ENCODE measurements at places on chromosomes 5 and 9.

DNA sequence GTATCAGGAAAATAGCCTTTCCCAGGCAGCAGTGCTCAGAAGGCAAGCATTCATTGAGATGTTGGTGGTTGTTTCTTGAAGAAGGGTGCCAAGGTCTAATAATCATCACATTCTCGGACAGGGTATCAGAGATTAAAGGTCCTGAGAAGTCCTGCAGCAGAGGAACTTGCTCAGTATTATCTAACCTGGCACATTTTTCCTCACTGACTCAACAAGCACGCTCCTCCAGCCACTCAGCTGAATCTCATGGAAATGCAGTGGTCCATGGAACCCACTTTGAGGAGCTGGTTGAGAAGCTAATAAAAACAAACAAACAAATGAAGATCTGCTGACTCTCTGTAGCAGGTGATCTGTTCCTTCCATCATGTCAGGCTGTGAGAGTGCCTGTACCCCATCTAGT lies 35.3 kb upstream of the ICE1 start:
- DNase-seq: no peak

DNA sequence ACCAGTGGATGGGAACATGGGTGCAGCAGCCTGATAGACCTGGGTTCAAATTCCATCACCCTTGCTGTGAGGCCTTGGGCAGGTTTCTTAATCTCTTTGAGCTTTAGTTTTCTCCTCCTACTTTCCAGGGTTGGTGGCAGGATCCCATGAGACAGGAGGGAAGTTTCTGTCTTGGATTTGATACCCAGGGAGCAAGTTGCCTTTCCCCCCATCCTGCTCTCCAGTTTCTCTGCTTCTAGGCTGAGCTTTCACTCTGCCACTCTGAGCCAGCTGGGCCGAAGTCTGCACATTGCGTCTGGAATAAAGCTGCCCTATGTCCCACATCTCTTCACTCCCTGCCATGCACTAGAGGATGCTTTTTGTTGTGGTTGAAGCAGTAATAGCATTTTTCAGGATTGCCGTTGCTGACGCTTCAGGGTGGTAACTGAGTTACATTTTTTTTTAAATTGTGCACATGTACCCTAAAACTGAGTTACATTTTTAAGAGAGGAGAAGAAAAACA lies 40.5 kb upstream of the ANGPTL2 start:
- no peak for DNase-seq

DNA sequence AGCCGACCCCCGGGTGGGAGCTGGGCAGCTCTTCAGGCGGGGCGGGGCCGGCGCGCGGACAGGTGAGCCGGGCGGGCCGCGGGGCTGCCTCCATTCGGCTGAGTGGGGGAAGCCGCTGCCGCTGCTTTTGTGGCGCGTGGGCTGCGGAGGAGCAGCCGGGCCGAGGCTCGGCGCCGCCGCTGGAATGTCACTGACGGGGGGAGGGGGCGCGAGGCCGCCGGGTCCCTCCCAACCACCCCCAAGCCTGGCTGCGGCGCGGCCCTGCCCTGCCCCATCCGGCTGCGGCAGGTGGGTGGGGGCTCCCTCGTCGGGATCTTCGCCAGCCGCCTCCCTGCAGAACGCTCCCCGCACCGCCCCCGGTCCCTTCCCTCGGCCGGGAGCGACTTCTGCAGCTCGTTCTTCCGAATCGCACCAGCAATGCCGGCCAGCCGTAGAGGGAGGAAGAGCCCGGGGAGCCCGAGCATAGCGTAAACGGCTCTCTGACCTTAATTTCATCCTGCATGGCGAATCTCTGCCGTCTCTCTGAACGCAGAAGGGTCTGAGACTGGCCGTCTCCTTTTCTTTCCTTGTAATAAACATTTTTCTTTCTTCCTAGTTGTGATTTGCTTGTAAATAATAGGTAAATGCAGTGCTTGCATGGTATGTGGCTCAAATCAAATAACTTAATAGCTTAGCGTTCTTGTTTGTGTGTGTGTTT lies 505 bp downstream of the SPTAN1 start:
- DNase-seq: peak; percentile 49

- peak; percentile 73 for DNase-seq
Measured at GRCh38 chr9:4741365-4742089, 525 bp upstream of the AK3 start.

DNA sequence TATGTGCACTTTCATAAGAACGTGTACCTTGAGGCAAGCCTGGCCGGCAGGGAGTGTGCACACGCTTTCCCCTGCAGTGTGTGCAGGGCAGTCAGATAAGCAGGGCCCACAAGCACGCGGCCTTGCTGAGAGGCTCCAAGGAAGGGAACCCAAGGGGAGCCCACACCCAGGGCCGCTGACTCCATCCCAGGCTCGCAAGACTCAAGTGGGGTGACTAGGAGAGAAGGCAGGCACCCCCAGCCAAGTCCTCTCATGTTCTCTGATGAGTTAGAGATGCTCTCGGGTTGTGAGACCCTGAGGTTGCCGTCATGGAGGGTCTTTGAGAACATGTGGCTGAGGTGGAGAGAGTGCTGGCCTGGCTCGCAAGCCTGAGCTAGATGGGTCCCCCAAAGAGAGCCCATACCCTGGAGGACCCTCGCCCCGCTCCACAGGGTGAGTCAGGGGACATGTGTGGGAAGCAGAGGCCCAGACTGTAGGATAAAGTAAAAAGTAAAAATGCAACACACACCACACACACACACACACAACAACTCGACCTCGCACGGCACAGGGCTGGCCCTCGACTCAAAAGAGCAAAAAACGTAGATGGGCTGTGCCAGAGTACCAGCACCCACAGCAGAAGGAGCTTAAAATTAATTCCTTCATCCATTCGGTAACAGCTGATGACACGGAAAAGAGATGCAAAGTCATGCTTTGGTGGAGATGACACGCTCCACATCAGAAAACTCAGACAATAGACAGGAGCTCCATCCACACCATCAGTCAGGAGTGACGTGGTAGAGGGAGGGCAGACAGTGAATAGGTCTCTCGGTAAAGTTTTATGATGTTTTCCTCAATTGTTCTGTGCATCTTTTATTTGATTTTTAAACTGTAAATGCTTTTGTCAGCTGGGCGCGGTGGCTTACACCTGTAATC lies 54.8 kb upstream of the NKD2 start:
- no peak for DNase-seq

- no peak for DNase-seq
Measured at GRCh38 chr9:134932606-134933005, 14.9 kb upstream of the FCN1 start.

DNA sequence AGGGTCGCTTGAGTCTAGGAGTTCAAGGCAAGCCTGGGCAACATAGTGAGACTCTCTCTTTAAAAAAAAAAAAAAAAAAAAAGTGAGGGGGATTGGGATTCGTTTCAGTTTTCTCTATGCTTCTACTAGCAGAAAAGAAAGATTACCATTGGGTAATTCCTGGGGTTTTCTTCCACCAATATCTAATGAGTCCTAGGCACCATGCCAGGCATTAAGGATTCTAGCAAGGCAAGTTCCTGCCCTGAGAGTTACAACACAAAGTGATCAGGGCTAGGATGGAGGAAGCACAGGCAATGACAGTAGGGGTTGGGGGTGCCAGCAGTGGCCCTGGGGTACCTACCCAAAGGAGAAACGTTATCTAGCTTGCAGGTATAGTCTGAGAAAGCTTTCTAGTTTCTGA lies 90.8 kb downstream of the PCDH1 start:
- DNase-seq: peak; percentile 43

DNA sequence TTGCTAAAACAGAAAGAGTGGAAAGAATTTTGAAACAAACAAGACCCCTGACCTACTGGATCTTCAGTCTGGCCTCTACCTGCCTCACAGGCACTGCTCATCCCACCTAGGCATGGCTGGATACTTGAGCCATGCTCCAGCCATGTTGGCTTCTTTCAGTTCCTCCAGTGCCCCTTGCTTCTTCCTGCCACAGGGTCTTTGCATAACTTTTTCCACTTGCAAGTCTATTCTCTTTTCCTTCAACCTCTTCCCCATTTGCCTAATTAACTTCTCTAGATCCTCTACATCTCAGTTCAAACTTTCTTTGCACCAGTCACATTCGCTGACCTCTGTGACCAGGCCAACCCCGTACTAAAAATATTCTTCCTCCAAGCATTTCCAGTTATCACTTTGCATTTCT lies 50.4 kb downstream of the STARD4 start:
- no peak for DNase-seq

GRCh38 chr5:151156507-151157420 lies 815 bp downstream of the ANXA6 start:
- peak; percentile 56 for DNase-seq

GRCh38 chr5:69414885-69415583 lies at the start of gene MARVELD2:
MARVELD2 (plus strand) TSS chr5:69415116; CDS start chr5:69419386, 4,270 bp downstream.
- DNase-seq: peak; percentile 96

DNA sequence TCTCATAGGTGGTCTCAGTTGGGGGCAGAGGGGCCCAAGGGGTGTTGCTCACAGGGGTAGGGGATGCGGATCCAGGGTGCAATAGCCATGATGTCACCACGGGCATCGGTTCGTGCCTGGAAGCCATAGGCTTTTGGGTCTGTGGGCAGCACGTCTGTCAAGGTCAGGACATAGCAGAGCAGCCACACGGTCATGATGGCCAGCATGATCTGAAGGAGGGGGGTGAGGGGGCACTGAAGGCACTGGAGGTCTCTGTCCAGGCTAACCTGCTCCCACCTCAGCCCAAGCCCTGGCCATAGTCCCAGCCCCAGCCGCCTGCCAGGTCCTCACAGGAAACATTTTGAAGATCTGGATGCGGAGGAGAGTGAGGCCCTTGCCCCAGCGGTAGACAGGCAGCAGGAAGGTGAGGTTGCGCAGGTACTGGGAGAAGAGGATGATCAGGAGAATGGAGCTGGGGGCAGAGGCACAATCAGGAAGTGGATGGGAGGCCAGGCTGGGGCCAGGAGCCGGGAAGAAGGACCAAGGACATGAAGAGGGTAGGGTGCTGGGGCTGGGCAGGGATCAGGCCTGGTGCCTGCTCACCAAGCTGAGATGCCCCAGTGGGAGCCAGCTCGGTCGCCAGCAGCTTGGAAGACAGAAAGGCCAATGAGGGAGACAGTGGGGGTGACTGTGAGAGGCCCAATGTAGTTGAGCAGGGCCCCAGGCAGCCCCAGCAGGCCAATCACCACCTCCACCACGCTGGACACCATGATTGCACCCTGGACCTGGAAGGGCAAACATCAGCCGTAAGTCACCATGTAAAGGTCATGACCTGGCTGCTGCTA lies 3.3 kb downstream of the SLC23A1 start:
- no peak for DNase-seq

DNA sequence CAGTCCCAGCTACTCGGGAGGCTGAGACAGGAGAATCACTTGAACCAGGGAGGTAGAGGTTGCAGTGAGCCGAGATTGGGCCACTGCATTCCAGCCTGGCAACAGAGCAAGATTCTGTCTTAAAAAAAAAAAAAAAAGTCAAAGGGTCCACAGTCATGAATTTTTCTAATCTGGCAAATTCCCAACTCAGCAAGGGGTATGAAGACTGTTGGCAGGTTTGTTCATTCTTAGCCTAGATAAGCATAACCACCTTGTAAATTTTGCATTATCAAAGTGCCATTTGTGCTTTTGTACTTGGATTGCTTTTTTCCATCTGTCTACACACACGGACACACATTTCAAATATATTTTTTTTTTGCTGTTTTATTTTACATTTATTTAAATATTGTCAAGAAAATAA lies 299.8 kb upstream of the NUDT12 start:
- DNase-seq: no peak

GRCh38 chr5:112004867-112005622 lies 248.1 kb upstream of the NREP start:
- no peak for DNase-seq

All from stomach (tissue), 19 donors.